Activated T-helper 1 cell treated with anti-CD3 and anti-CD28 coated beads, Interleukin-12 subunit alpha, Interleukin-12 subunit beta, Interleukin-2, Interleukin-4 antibody, amounts not matched to agents 30 ng/mL and 10 ng/mL and 1 ng/mL, durations not matched to agents 14 hours and 24 hours and 36 hours (primary cell): ENCODE measurements at places on chromosomes 2 and 18.
A peak's percentile ranks its signal among the peaks of the same experiment; 100 is the strongest.

DNA sequence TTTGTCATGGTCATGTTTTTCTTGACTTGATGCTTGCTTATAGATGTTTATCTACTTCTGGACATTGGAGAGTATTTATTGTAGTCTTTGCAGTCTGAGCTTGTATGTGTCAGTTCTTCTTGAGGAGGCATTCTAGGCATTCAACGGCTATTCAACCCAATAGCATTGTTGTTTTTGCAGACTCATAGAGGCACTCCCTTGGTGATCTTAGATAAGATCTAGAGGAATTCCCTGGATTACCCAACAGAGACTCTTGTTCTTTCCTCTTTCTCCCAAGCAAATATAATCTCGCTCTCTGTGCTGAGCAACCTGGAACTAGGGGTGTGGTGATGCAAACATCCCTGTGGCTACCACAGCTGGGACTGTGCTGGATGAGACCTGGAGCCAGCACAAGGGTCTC is 40.4 kb downstream of the SYT4 start:
- no peak overlapping the region for H3K27ac ChIP-seq
- H3K4me3 ChIP-seq = no peak overlapping the region
- no peaks in the 10 kb centered on the region for H3K36me3 ChIP-seq
- DNase-seq = no peak

- no peak for DNase-seq
- no peaks in the 10 kb centered on the region for H3K27me3 ChIP-seq
- no peaks in the 10 kb centered on the region for H3K4me1 ChIP-seq
- no peak overlapping the region for H3K27ac ChIP-seq
Measured at GRCh38 chr18:69109686-69110085, 291.0 kb upstream of the DOK6 start.

GRCh38 chr18:8890957-8891464 is 185.7 kb downstream of the MTCL1 start:
- no peak overlapping the region for H3K27ac ChIP-seq
- H3K27me3 ChIP-seq = peaks cover 2% of the 10 kb centered on the region
- DNase-seq = no peak
- no peak overlapping the region for H3K4me3 ChIP-seq
- no peaks in the 10 kb centered on the region for H3K36me3 ChIP-seq

GRCh38 chr2:197934934-197935289 is 130.5 kb downstream of the PLCL1 start:
- no peak for DNase-seq
- H3K4me1 ChIP-seq = peaks cover 16% of the 10 kb centered on the region
- H3K27ac ChIP-seq = peak overlapping the region; percentile 23
- peak overlapping the region; percentile 1 for H3K4me3 ChIP-seq
- H3K27me3 ChIP-seq = peaks cover 3% of the 10 kb centered on the region

- H3K27me3 ChIP-seq = no peaks in the 10 kb centered on the region
- no peak overlapping the region for H3K27ac ChIP-seq
- no peak for DNase-seq
- no peak overlapping the region for H3K4me3 ChIP-seq
Measured at GRCh38 chr2:219142329-219142728, 18.3 kb downstream of the NHEJ1 start.

DNA sequence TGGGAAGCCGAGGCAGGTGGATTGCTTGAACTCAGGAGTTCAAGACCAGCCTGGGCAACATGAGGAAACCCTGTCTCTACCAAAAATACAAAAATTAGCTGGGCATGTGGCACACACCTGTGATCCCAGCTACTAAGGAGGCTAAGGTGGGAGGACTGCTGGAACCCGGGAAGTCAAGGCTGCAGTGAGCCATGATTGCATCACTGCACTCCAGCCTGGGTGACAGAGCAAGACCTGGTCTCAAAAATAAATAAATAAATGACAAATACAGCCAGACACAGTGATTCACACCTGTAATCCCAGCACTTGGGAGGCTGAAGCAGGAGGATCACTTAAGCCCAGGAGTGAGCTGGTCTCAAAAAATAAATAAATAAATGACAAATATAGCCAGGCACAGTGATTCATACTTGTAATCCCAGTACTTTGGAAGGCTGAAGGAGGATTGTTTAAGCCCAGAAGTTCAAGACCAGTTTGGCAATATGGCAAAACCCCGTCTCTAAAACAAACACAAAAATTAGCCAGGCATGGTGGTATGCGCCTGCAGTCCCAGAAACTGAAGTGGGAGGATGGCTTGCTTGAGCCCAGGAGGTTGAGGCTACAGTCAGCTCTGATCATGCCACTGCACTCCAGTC is 6.2 kb downstream of the KANSL3 start:
- H3K27me3 ChIP-seq = no peaks in the 10 kb centered on the region
- peaks cover 40% of the 10 kb centered on the region for H3K4me1 ChIP-seq
- DNase-seq = no peak
- H3K4me3 ChIP-seq = no peak overlapping the region
- peaks cover 52% of the 10 kb centered on the region for H3K36me3 ChIP-seq
- no peak overlapping the region for H3K27ac ChIP-seq

DNA sequence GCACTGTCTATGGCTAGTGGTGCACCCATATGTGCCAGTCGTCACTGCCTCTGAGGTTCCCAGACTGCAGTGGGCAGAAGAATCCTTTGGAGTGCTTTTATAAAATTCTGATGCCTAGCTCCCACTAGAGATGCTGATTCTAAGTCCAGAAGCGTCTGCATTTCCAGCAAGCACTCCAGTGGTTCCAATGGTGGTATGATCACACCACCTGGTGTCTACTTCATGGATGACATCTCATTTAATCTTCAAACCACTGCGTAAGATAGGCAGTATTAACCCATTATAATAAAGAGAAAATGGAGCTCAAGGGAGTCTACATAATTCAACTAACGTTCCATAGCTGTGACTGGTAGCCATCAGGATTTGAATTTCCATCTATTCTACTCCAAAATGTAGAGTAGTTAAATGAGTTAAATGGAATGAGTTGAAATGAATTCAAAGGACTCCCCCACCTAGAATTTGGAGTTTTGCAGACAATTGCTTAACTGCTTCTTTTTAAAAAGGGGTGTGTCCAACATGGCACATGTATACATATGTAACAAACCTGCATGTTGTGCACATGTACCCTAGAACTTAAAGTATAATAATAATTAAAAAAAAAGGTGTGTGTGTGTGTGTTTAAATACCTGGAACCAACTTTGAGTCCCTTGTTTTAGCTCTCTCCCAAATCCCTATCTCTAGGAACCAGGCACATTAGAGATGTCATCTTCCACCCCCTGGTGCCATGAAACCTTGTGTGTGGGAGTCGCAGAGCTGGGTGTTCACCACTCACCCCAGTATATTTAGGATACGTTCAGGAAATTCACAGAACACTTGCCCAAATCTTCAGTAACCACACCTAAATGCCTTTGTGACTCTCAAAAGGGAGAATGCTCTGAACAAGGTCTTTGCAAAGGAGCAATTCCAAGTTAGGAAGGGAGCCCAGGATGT is 14.1 kb downstream of the LAMA3 start:
- H3K4me1 ChIP-seq = no peaks in the 10 kb centered on the region
- H3K36me3 ChIP-seq = no peaks in the 10 kb centered on the region
- H3K4me3 ChIP-seq = no peak overlapping the region
- no peak overlapping the region for H3K27ac ChIP-seq

DNA sequence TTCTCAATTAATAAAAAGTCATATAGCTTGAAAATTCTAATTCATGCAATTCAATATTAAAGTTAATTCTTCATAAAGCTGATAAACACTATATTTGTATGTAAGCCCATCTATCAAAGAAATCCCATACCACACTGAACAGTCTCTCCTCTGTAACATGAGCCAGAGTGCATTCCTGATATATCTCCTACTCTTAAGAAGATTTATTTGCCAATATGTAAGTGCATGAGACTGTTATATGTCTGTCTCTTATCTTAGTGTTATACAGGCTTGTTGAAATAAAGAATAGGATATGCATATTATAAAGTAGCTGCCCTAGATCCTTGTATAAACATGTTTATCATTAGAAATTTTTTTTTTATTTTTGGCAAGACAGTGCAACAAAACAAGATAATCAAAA is 40.4 kb upstream of the TTC32 start:
- no peak overlapping the region for H3K4me3 ChIP-seq
- no peaks in the 10 kb centered on the region for H3K4me1 ChIP-seq
- peaks cover 10% of the 10 kb centered on the region for H3K36me3 ChIP-seq
- no peaks in the 10 kb centered on the region for H3K27me3 ChIP-seq

GRCh38 chr2:1676091-1676912 is 68.0 kb downstream of the PXDN start:
- no peak overlapping the region for H3K27ac ChIP-seq
- H3K36me3 ChIP-seq = no peaks in the 10 kb centered on the region
- DNase-seq = no peak
- no peaks in the 10 kb centered on the region for H3K27me3 ChIP-seq
- no peak overlapping the region for H3K4me3 ChIP-seq

GRCh38 chr18:1848716-1849115 is 722.6 kb downstream of the METTL4 start:
- H3K36me3 ChIP-seq = no peaks in the 10 kb centered on the region
- no peak for DNase-seq
- H3K27ac ChIP-seq = no peak overlapping the region
- H3K4me3 ChIP-seq = no peak overlapping the region
- H3K27me3 ChIP-seq = no peaks in the 10 kb centered on the region

GRCh38 chr18:37393945-37394609 is 171.5 kb downstream of the CELF4 start:
- DNase-seq = no peak
- H3K4me1 ChIP-seq = no peaks in the 10 kb centered on the region
- peaks cover 24% of the 10 kb centered on the region for H3K27me3 ChIP-seq
- H3K27ac ChIP-seq = no peak overlapping the region
- H3K36me3 ChIP-seq = no peaks in the 10 kb centered on the region

DNA sequence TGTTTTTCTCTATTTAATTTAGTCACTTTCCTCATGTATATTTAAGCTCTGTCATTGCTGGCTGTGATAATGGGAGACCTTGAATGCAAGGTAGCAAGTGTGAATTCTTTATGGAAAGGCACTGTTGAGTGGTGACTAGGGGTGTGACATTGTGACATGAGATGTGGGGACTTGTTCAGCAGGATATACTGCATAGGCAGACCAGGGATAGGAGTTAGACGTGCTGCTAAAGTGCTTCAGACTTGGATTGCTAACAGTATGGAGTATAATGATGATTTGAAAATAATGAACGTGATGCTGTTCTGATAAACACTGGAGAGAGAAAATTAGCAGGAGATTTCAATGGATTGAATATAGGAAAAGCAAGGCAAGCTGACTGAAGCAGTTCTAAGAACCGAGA is 135.1 kb downstream of the NCOA1 start:
- no peak overlapping the region for H3K4me3 ChIP-seq
- no peaks in the 10 kb centered on the region for H3K36me3 ChIP-seq
- H3K4me1 ChIP-seq = peaks cover 4% of the 10 kb centered on the region
- peaks cover 2% of the 10 kb centered on the region for H3K27me3 ChIP-seq

DNA sequence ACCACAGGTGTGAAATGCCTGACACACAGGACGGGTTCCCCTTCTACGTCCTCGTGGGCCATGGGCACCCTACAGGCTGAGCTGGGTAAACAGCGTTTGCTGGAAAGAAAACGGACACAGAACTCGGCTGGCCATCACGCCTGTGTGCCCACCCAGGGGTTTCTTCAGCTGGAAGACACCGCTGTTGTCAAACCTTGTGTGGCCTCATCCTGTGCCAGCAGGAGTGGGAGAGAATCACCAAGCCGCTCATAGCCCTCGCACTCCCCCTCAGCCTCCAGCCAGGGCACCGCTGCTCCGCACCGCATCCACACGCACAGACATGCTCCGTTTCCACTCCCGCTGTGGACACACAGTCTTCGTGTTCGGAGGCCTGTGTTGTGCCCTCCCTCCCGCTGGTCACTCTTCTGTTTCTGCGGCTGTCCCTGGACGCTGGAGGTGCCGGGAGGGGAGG is 161.4 kb downstream of the PXDN start:
- H3K27me3 ChIP-seq = peaks cover 4% of the 10 kb centered on the region
- no peaks in the 10 kb centered on the region for H3K36me3 ChIP-seq
- no peak for DNase-seq

DNA sequence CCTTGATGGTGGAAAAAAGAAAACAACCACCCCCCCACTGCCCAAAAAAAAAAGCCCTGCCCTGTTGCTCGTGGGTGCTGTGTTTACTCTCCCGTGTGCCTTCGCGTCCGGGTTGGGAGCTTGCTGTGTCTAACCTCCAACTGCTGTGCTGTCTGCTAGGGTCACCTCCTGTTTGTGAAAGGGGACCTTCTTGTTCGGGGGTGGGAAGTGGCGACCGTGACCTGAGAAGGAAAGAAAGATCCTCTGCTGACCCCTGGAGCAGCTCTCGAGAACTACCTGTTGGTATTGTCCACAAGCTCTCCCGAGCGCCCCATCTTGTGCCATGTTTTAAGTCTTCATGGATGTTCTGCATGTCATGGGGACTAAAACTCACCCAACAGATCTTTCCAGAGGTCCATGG is 28.0 kb downstream of the MAL start:
- H3K27ac ChIP-seq = peak overlapping the region; percentile 86
- peak overlapping the region; percentile 69 for H3K4me3 ChIP-seq
- H3K36me3 ChIP-seq = peaks cover 57% of the 10 kb centered on the region
- peaks cover 75% of the 10 kb centered on the region for H3K4me1 ChIP-seq

DNA sequence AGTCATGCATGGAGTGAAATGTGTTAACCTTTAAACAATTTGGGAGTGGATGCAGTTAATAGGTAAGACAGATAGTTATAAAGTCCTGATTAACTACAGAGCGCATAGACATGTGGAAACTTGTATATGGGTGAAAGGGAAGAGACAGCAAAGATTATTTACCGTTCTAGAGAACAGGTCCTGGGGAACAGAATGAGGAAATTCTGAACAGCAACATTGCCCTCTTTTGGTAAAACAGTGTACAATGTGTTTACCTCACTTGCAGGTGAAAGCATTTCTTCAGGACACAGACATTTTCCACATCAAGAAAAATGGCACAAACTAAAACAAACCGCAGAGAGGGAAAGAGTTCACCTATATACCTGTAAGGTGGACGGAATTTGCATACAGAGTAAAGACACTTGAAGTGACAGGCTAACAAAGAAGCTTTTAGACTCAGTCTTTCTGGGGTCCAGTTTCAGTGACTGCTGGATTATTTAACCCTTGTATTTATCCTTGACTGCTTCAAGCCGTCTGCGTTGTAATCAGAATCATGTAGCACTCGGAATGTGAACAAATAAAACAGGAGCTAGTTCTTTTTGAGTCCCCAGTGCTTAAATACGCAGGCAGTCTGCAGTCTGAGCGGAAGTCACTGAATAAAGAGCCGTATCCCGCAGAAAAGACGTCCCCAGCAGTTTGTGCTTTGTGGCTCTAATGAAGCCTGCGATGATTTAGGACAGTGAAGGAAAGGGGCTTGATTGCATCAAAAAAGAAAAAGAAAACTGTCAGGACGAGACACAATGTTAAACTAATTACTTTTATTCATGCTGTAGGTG is 364.8 kb upstream of the GALNT5 start:
- no peak overlapping the region for H3K27ac ChIP-seq
- H3K4me1 ChIP-seq = peaks cover 43% of the 10 kb centered on the region
- DNase-seq = no peak
- H3K4me3 ChIP-seq = no peak overlapping the region

- no peak for DNase-seq
- H3K27me3 ChIP-seq = peaks cover 2% of the 10 kb centered on the region
- H3K4me3 ChIP-seq = no peak overlapping the region
- H3K36me3 ChIP-seq = peaks cover 6% of the 10 kb centered on the region
- H3K27ac ChIP-seq = no peak overlapping the region
- peaks cover 2% of the 10 kb centered on the region for H3K4me1 ChIP-seq
Measured at GRCh38 chr2:19874726-19875125, 27.1 kb downstream of the TTC32 start.

- no peak for DNase-seq
- H3K27ac ChIP-seq = no peak overlapping the region
- no peak overlapping the region for H3K4me3 ChIP-seq
Measured at GRCh38 chr2:175030380-175031271, 25.4 kb upstream of the CHN1 start.

GRCh38 chr2:163044114-163044513 is 205.5 kb upstream of the KCNH7 start:
- no peak for DNase-seq
- peaks cover 2% of the 10 kb centered on the region for H3K27me3 ChIP-seq
- no peaks in the 10 kb centered on the region for H3K4me1 ChIP-seq
- H3K4me3 ChIP-seq = no peak overlapping the region
